ENCODE measurements at places on chromosomes 3 and 15.

DNA sequence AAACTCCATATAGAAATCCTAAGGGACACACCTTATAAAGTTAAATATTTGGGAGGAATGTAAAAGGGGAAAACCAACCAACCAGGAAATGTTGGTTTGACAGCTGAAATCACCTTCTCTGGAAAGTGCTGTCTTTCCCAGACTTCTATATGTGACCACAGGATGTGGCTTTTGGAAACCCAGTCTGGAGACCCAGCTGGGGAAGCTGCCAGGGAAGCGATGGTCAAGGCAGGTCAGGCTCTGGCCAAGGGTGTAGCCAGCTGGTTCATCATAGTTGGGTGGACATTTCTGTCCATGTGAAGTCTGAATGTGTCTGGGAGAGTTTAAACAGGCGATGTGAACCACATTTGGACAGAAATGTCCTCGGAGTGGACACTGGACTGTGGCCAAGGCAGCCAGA lies 73.9 kb downstream of the ARNT2 start:
- DNase-seq: no peak

DNA sequence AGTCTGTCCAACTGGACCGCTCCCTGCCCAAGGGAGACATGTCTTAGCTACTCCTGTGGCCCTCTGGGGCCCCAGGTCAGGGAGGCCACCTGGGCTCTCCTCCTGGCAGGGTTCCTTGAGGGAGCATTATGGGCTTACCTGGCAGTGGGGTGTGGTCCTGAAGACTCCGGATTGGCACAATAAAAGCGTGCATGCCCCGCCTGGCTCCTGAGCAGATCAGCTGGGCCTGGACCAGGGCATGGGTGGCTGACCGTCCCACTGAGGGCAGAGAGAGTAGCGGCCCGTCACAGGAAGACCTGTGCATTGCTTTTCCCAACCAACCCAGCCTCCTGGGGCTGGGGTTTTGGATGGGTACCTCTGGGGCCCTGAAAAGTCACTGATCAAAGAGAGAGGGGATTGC lies 5.4 kb downstream of the ACOX2 start:
- DNase-seq: no peak

- no peak for DNase-seq
These were observed 197.6 kb downstream of the RORA start for GRCh38 chr15:61031532-61031931.

DNA sequence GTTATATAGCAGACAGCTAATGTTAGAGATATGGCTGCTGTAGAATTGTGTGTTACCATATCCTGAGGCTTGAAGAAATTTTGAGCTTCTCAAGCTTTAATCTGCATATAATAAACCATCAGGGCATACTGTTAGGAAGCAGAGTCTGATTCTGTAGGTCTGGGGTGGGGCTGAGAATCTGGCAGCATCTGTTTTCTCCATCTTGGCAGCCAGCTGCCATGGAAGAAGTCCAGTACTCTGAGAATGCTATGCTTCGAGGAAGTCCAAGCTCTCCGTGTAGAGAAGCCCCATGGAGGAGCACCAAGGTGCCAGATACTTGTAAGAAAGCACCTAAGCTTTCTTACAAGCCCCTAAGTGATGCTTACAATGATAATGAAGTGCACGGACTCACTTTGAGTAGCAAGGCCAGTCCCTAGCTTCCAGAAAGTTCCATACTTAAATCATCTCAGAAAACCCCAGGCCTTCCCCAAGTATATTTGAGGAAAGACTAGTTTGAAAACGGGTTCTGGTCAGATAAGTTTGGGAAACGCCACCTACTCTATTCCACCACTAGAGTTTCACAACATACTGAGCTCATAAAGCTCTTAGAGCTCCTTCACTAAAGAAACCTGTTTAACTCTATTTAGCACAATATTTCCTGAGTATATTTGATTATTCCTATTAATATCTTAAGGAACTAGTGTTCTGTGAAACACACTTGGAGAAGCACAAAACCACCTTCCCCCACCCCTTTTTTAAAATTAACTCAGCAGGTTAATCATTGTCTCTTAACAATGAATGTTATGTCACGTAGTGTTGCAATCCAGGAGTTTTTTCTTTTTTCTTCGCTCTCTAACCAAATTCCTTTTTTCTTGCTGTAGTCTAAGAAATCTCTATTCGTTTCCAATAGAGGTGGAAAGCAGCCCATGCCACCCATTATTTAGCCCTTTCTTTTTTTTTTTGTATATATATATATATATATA lies 59.9 kb upstream of the RASGRP1 start:
- no peak for DNase-seq

DNA sequence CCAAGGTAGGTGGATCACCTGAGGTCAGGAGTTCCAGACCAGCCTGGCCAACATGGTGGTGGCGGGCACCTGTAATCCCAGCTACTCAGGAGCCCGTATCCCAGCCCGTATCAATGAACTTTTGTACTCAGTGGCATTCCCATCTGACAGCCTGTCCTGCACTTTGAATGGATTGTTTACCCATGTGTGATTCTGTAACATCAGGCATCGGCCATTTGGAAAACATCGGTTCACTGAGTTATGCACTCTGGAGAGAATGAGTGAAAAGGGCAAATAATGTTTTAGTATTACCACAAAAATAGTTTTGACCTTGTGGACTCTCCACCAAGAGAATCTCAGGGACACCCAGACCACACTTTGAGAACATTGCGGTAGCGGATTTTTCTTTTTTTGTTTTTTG lies 13.6 kb downstream of the KLHL25 start:
- DNase-seq: no peak

DNA sequence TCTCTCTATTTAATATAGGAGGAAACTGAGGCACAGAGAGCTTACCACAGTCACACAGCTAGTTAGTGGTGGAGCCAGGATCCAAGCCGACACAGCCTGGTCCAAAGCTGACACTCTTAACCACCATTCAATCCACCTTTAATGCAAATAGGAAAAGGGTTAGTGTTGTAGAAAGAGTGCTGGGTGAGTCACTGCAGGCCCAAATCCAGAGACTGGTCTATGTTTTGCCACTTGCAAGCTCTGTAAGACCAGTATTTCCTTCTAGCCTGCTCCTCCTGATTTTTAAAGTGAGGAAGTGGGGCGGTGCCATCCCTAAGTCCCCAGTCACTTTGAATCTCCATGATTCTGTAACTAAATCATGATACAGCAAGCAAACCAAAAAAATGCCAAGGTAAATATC lies 111.0 kb downstream of the MECOM start:
- DNase-seq: no peak

DNA sequence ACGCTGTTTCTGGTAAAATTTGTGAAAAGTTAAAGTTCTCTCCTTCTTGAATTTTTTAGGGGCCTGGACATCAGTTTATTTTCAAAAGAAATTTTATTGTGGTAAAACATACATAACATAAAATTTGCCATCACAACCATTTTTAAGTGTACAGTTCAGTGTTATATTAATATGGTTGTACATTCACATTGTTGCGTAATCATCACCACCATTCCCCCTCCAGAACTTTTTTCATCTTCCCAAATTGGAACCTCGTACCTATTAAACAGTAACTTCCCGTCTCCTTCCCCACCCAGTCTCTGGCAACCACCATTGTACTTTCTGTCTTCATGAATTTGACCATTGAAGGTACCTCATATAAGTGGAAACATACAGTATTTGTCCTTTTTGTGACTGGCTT lies 23.0 kb upstream of the XRN1 start:
- DNase-seq: no peak

- DNase-seq: no peak
These were observed 381.9 kb downstream of the ERC2 start for GRCh38 chr3:56086355-56086754.

DNA sequence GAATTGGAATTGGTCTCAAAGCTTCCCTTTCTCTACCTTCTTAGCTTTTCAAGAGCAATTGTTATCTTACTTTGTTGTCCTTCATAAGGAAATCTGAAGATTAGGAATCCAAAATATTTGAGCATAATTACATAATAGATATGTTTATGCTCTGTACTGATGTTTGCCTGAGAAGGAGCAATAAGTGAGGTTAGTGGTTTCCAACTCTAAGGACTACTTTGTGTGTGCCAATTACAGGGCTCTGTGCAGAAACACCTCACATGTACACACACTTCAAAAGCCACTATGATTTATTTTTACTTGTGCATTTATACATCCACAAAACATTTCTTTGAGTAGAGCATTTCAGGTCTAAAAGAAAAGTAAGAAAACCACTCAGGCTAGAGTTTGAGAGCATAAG lies 49.9 kb downstream of the MME start:
- DNase-seq: no peak

DNA sequence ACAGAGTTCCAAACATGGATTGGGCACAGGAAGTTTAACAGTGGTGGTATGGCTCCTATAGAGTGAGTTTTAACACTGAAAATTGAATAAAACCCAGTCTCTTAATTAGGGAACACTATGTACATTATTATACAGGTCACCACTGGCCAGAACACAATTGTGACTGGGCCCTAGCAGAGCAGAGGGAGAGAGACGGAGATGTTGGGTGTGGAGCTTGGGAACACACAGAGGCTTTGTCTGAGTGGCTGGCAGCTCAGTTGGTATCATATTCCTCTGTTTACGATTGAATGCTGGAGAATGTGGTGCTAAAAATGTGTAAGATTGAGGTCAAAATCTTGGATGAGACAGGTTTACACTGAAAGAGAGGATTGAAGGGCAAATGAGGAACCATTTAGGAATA lies 6.8 kb upstream of the MOBP start:
- peak; percentile 84 for DNase-seq

DNA sequence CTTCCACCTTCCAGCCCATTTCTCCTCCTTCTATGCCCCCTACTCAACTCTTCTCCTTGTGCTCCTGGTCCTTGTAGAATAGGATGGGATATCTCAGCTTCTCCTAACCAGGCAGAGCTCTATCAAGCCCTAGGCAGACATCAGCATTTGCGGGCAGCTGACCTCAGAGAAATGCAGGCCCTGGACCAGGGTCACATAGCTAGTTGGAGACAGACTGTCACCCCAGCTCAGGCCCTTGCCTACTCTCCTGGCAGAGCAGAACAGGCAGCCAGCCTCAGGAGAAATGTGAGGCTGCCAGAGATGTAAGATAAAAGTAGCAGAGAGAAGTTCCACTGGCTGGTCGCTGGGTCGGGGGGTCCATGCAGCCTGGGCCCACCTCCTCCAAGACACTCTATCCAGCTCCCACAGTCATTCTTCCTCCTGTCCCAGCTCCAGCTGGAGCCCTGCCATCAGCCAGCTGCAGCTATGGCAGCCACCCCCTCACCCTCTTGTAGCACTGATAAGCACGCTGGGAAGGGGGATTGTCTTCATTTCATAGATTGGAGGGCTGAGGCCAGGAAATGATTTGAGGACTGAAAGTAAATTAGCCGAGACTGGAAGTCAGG lies 4.0 kb downstream of the CYP8B1 start:
- no peak for DNase-seq

GRCh38 chr3:138935863-138936740 lies 10.8 kb downstream of the FOXL2 start:
- peak; percentile 55 for DNase-seq

DNA sequence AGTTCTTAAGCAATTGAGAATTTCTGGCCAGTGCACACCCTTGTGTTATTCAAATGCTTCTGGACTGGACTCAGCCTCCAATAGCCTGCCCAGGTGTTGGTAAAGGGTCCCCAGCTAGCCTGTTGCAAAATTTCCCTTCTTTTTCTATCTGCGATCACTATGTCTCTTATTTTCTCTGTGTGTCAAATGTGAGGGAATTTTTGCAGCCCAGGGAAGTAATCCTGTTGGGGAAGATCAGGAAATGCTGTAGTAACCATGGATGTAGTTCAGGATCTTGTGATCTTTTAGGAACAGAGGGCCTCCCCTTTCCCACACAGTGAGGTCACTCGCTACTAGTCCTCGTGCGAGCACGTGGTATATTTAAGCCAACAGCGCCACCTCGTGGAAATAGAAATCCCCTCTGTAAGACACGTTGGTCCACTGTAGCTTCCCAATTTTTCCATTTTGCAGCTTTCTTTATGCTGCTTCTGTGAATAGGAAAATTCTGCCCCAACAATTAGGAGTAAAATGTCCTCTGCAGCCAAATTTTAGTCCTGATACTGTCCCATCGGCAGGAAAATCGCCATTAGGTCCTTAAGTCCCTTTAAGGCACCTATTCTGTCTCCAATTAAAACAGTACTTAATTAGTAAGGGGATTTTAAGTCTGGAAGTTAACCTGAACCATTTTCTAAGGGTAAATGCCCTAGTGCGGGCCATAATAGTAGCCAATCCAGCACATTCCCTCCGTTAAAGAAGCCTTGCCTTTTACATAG lies 4.0 kb upstream of the SMCO1 start:
- peak; percentile 31 for DNase-seq

GRCh38 chr3:128322030-128323022 lies 144.4 kb downstream of the DNAJB8 start:
- peak; percentile 11 for DNase-seq

DNA sequence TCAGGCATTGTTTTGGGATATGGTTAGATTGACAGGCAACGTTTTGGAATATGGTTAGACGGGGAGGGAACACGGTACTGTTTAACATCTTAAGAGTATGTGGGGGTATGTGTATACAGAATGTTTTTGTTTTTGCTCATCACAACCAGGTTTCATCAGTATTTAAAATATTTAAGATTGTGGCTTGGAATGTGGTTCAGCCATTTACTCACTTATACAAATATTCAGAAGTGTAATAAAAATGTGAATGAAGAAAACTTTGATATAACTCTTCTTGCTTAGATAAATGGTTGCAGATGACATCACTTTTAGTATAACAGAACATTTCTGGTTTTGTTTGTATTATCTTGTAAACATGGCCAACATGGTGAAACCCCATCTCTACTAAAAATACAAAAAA lies 3.9 kb upstream of the PAK2 start:
- DNase-seq: no peak

DNA sequence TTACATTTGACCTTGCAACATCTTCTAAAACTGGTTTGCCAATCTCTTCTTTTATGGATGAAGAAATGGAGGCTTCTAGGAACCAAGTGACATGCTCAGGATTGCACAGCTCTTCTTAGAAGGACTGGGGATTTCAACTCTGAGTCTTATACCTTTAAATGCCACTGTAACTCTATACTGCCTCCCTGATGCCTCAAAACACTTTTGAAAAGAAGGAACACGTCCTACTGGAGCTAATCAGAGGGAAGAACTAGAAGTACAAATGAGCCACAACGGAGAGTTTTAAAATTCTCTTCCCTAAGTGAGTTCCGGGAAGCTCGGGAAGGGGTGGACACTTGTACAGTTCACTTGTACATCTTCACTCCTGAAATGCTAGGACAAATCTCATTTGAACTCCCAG lies 949 bp upstream of the MITF start:
- DNase-seq: no peak

GRCh38 chr3:141355242-141355641 lies 13.1 kb upstream of the ZBTB38 start:
- no peak for DNase-seq

- DNase-seq: no peak
These were observed 50.2 kb upstream of the CPNE4 start for GRCh38 chr3:132084982-132085381.

DNA sequence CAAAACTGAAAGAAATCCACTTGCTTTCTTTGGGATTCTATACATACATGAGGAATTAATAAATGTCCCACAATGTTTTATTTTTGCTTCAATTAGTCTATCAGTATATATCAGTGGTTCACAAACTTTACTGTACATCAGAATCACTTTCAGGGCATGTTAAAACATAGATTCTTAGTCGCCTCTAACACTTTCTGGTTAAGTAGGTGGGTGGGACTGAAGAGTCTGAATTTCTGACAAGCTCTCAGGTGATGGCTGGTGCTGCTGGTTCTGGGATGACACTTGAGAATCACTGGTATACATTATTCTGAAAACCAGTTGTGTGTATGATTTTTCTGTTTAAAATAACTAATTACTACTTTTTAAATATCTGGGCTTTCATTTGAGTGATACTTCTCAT lies 393.3 kb downstream of the TBC1D5 start:
- no peak for DNase-seq

Measured in midbrain (tissue), 1 donor.